Fibroblast of the aortic adventitia (primary cell): ENCODE measurements at places on chromosomes 2 and 18. TPM values are rescaled to one million over a fixed set of nuclear protein-coding genes. Genes with fewer than 3 reads are reported as not detected.
A peak's percentile ranks its signal among the peaks of the same experiment; 100 is the strongest.

DNA sequence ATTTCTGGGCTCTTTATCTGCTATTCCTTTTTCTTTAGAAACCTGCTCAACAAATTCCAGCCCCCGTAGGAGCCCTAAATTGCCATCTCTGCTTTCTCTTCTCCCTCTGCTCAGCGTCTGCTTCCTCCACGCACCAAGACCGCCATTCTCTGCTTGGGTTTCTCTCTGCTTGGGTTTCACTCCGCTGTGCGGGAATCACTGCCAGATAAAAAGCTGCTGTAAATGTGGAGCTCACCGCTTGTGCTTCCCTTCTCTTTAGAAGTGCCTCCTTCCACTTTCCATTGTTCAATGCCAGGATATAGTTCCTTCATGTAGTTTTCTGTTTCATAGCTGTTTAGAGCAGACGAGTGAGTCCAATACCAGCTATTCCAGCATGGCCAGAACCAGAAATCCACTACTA, 45.9 kb downstream of the TMEM237 start:
- peak; percentile 37 for DNase-seq

The MPP4 gene
- total RNA-seq, result 0.33 and 4.0 TPM in 2 replicates

DNA sequence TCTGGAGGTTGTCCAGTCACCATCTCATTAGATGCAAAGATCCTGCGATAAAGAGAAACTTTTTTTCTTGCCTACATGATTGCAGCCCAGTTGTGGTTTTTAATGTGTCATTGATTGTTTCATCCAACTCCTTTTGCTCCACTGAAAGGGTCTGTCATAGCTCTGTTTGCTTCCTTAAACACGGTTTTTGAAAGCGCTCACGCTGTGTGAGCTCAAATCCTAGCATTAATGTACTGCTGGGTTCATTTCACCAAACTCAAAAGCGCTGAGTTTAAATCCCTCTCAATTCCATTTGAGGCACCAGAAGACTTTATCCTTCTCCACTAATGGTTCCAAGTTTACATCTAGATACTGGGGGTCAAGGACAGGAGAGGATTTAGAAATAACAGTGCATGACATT, 53.6 kb downstream of the CDK15 start:
- no peak for DNase-seq

The CYP27C1 gene
- total RNA-seq, result 0.41 and 0.72 TPM in 2 replicates

The FAM210A gene
- 6.2 and 24.5 TPM in 2 replicates for total RNA-seq

DNA sequence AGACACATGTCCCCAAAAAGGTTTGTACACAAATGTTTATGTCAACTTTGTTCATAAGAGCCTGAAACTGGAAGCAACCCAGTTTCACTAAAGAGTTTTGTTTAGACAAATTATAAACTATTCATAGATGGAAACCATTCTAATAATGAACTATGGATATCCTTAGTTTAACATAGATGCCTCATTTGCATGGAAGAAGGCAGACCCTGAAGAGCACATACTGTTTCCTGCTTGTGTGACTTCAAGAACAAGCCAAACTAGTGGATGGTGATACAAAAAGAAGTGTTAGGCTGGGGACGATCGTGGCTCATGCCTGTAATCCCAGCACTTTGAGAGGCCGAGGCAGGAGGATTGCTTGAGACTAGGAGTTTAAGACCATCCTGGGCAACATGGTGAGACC, 48.1 kb downstream of the ACOXL start:
- DNase-seq, result no peak

The ARHGAP28 gene
- total RNA-seq, result 11.9 and 221 TPM in 2 replicates

The NEB gene
- total RNA-seq, result 0.27 and 0.41 TPM in 2 replicates

The LRRTM1 gene
- total RNA-seq, result 0.09 TPM in 1 of 2 replicates, not detected in the other

The CD207 gene
- not detected in 2 replicates for total RNA-seq

GRCh38 chr2:29570539-29570938, 350.8 kb downstream of the ALK start:
- no peak for DNase-seq

- no peak for DNase-seq
These were observed 300.1 kb downstream of the NOL4 start for GRCh38 chr18:33924576-33924975.

DNA sequence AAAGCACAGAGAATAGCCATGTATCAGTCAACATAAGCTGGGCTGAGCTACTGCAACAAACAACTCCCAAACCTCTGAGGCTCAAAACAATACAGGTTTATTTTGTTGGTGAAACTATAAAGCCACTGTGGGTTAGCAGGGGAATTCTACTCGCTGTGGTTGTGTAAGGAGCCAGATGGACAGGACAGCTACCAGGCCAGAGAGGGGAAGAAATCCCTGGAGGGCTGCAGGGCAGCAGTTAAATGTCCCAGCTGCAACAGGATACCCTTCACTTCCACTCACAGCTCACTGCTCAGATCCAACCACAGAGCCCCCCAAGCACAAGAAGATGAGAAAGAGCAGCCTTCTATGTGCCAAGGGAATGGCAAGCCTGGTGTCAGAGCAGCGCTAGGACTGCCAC, 245.9 kb upstream of the RAB6C start:
- no peak for DNase-seq

GRCh38 chr2:143177096-143177786, 48.0 kb downstream of the ARHGAP15 start:
- DNase-seq, result no peak

GRCh38 chr2:161230959-161231358, 70.7 kb downstream of the TANK start:
- DNase-seq, result no peak

- DNase-seq, result peak; percentile 17
These were observed 87.6 kb downstream of the MAIP1 start for GRCh38 chr2:200042944-200043343.

The UPP2 gene
- total RNA-seq, result not detected in 2 replicates

GRCh38 chr18:37199741-37200140, 365.9 kb downstream of the CELF4 start:
- no peak for DNase-seq

The TMEM178A gene
- total RNA-seq, result 0.36 TPM in 1 of 2 replicates, not detected in the other

DNA sequence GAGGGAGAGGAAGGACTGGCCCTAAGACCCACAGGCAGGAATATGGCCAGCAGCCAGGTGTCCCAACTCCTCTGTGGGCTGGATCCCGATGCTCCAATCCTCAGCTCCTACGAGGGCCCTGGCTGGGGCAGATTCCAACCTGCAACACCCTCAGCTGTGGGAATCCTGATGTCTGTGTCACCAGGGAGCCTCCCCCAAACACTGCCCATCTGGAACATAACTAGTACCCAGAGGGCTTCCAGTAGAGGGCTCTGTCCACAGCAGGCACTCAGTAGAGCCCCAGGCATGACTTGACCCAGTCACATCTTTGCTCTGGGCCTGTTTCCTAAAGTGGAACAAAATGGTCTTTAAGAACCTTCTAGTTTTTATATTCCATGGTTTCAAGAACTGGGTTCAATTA, 20.6 kb upstream of the LOXHD1 start:
- no peak for DNase-seq

DNA sequence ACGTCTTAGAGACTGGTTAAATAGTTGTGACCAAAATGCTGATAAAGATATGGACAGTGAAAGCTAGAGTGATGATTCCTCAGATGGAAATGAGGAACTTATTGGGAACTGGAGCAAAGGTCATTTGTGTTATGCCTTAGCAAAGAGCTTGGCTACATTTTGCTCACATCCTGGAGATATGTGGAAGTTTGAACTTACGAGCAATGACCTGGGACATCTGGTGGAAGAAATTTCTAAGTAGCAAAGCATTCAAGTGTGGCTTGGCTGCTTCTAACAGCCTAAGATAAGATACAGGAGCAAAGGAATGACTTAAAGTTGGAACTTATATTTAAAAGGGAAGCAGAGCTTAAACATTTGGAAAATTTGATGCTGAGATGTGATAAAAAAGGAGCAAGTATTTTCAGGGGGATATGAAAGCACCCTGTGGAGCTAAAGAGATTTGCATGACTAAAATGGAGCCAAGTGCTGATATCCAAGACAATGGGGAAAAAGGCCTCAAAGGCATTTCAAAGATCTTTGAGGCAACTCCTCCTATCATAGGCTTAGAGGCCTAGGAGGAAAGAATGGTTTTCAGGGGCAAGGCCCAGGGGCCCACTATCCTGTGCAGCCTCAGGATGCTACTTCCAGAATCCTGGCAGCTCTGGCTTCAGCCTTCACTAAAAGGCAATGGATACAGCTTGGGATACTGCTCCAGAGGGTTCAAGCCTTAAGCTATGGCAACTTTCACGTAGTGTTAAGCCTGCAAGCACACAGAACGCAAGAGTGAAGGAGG, 124.1 kb upstream of the KLHL14 start:
- peak; percentile 62 for DNase-seq

DNA sequence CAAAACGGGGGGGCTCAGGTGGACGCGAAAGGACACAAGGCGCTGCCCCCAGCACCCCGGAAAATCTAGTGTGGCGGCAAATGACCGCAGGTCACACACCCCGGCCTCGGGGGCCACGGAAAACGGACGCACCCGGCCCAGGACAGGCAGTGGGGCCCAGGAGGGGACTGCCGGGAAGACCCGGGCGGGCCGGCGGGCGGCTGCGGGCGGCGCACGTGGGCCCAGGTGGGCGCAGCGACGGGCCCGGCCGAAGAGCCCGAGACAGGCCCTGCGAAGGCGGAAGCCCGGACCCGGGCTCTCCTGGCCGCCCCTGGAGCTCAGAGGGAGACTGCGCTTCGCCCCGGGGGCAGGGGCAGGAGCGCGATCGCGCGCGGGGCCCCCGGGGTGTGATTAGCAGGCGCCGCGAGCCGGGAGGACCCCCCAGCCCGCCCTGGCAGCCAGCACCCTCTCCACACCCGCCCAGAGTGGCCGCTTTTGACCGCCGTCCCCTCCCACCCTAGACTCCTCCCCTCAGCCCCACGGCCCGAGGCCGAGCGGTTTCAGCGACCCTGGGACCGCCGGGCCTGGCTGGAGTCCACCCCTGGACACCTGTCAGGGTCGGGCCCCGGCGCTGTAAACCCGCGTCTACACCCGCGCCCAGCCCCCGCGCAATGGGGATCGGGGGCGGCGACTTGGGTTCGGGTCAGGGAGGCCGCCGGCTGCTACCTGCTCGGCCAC, 773 bp downstream of the MBP start:
- DNase-seq, result peak; percentile 48

GRCh38 chr2:73291093-73291460, 2.3 kb downstream of the EGR4 start:
- DNase-seq, result peak; percentile 45

The HJURP gene
- total RNA-seq, result 1.1 and 34.9 TPM in 2 replicates

GRCh38 chr2:172472446-172473033, 45.2 kb downstream of the ITGA6 start:
- DNase-seq, result no peak

DNA sequence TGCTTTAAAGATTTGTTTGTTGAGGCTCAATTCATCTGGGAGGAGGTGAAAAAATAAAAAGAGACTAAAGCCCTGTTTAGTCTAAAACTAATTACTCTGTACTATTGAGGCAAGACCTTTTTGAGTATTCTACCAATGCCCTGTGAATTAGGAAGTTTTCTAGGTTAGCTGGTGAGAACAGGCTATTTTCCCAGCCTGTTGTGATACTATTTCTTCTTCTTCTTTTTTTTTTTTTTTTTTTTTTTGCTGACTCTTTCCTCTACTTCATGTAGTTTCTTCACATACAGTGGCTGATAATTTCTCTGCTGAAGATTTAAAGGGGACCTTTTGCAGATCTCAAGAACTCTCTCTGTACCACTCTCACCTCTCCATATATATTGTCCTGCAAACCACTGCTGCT, 8.8 kb upstream of the TMEM87B start:
- DNase-seq, result no peak

DNA sequence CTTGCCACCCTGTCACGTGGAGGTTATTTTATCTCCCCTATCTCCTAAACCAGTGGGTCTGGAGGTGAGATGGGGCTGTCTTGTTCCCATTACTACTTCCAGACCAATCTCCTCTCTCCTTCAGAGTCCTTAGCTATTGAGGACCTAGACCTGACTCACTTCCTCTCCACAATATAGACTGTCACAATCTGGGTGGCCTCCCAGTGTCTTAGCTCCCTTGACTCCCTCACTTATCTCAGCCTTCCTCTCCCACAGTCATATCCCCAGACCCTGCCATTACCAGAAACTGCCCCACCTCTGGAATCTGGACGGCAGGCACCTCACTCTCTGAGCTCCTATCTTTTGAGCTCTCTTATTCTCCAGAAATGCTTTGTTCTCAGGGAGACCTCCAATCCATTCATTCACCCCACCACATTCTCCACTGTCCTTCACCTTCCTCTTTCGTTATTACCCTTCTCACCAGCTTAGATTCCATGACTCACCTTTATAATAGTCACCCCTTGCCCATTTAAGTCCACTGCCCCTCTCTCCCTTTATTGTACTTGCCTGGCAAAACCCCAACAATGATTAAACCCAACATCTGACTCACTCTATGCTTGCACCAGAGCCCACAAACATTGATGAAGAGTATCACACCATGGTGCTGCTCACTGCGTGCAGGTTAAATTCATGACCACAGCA, 23.3 kb upstream of the SIX3 start:
- peak; percentile 27 for DNase-seq

The TRIM43 gene
- total RNA-seq, result not detected in 2 replicates

- DNase-seq, result peak; percentile 32
These were observed 389.2 kb downstream of the FBXO15 start for GRCh38 chr18:73758446-73758845.

The PIEZO2 gene
- total RNA-seq, result 1.6 and 40.2 TPM in 2 replicates

DNA sequence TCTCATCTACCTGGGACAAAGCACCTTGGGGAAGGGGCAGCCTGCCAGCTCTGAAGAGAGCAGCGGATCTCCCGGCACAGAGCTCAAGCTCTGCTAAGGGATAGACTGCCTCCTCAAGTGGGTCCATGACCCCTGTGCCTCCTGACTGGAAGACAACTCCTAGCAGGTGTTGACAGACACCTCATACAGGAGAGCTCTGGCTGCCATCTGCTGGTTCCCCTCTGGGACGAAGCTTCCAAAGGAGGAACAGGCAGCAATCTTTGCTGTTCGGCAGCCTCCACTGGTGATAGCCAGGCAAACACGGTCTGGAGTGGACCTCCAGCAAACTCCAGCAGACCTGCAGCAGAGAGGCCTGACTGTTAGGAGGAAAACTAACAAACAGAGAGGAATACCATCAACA, 549.9 kb upstream of the LRATD1 start:
- no peak for DNase-seq

GRCh38 chr2:211354481-211354880, 798.1 kb downstream of the CPS1 start:
- no peak for DNase-seq

- DNase-seq, result peak; percentile 92
These were observed 196.9 kb upstream of the CWC22 start for GRCh38 chr2:180203972-180204371.

- no peak for DNase-seq
These were observed 275 bp downstream of the HOXD8 start for GRCh38 chr2:176129813-176130146.

The COLEC12 gene
- total RNA-seq, result 63.9 and 109 TPM in 2 replicates

The CIDEA gene
- total RNA-seq, result not detected in 2 replicates

GRCh38 chr2:102193074-102193473, 6.3 kb downstream of the IL1RL2 start:
- DNase-seq, result peak; percentile 32

DNA sequence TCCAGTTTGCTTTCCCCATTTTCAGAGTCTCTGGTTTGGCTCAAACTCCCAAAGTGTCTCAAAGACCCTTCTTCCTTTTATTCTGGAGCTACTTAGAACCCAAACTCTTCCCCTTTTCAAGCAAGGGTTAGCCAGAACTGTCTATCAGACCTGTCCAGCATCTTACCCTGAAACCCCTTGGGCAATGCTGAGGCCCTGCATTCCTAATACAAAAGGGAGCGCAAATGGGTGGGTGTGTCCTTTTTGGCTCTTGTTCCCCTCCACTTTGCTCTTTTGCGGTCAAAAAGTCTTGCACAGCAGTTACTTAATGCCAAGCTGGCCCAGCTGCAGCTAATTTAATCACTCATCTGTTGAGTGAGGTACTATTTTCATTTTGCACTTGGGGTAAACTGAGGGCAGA, 231.2 kb upstream of the FOSL2 start:
- DNase-seq, result peak; percentile 91
